ENCODE measurements at places on chromosomes 5 and 9.

DNA sequence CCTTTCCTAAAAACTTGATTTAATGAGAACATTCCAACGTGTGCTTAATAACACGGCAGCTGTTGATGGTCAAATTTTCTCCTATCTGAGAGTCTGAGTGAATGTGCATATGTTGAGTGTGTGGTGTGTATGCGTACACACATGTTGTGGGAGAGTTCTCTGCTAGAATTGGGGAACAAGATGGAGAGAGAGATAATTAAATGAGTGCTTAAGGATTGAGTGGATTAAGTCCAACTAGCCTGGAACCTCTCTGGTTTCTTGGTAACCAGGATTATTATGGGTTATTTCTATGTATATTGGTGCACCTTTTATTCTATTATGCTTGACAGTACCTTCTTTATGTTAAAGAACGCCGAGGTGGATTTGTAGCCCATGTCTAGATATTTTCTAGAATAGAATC lies 36.4 kb upstream of the TNFAIP8 start:
- no peak for DNase-seq

- no peak for DNase-seq
Measured at GRCh38 chr5:38104497-38105230, 153.7 kb upstream of the EGFLAM start.

DNA sequence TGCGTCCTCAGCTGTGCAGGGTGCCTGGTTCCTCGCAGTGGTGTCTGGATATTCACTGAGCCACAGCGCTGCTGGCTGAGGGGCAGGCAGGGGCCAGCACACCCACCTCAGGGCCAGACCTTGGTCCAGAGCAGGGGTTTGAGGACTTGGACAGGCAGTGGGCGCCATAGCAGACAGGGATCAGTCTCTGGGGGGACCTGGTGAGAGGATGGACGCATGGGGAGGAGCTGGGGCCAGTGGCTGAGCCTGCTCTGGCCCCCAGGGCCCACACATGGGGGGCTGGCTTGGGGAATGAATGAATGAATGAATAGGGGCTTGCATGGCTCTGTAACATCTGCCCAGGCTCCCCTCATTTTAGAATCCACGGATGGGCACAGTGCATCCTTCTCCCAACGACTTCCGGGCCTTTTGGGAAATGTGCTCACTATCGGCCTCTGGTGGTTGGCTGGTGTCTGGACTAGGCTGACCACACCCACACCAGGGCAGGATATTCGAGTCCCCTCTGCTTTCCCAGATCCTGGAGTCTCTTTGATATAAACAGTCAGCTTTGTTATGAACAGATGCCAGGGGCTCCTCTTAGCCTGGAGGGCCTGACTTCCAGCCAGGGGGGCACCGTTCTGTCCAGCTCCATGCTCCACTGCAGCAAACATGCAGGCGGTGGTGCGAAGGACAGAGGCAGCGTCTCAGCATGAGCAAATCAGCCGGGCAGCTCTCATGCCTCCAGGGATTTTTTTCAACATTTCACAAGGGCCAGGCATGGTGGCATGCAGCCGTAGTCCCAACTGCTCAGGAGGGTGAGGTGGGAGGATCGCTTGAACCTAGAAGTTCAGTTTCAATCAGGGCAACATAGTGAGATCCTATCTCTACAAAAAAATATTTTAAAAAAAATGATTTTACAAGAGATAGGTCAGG lies 62.6 kb downstream of the NEK6 start:
- peak; percentile 96 for DNase-seq

GRCh38 chr5:139664086-139664693 lies 16.0 kb downstream of the CXXC5 start:
- no peak for DNase-seq

DNA sequence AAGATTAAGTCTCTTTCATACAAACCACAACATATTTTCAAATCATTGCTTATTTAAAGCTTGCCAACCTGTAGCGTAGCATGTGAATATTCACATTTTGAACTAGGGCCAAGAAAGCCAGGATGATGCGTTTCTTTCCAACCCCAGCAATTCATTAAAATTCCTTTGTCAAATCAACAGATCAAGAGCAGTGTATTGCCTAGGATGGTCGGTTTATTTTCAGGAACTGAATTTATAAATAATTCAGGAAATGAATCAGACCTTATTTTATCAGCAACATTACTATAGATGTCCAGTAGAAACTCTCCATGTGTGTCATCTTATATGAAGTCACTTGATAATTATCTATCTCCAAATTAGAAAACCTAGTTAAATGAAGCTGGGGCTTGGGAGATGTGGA lies 13.2 kb upstream of the AUH start:
- no peak for DNase-seq

GRCh38 chr9:78288214-78288892 lies 8.6 kb upstream of the PSAT1 start:
- DNase-seq: no peak
